ENCODE measurements at places on chromosomes 5 and 9.

DNA sequence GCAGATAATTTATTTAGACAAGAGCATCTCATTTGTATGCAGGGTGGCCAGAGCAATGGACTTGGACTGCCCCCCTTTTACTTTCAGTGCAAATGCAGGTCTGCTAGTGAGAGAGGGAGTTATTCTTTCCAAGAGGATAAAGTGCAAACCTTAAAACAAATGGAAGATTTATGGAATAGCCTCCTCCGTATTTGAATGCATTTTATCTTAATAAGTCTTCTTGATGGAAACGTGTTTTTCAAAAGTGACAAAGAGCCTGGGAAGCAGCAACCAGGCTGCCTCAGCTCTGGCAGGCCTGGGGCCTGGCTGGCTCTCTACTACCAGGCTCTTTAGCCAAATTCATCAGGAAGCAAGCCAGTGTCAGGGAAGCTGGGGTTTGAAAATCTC, 6.8 kb downstream of the NR2F1 start:
- no peak for DNase-seq

DNA sequence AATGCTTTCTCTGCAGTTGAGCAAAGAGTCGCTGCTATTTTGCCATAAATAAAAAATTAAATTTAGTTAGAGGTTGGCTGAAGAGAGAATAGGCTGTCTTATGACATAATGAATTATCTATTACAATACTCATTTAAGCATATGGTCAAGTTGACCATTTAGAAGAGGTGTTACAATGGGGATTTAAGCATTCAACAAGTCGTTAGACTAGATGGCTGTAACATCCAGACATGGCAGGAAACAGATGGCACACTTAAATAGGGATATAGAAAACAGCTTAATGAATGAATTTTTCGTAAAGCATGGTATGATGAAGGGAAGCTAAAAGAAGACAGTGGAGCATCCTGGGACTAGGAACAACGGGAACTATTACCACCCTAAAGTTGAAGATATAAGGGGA, 160.3 kb upstream of the PTPRD start:
- DNase-seq = no peak

- DNase-seq = no peak
Observed at GRCh38 chr5:137630216-137630971, 105.5 kb downstream of the KLHL3 start.

DNA sequence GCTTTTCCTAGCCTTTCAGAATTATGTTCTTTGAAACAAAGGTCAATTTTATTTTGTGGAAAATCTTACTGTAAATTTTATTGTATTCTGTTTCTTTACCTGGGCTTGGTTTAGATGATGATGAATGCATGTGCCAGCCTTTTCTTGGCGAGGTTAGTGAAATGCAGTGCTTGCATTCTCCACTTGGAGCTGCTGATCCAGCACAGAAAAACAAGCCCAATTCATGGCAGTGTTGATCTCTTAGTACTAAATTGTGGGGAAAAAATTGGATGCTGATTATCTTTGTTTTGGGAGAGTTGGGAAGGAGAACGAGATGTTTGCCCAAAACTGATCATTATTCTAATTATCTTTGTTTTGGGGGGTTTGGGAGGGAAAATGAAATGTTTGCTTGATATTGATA, 3.7 kb downstream of the HABP4 start:
- DNase-seq = no peak

DNA sequence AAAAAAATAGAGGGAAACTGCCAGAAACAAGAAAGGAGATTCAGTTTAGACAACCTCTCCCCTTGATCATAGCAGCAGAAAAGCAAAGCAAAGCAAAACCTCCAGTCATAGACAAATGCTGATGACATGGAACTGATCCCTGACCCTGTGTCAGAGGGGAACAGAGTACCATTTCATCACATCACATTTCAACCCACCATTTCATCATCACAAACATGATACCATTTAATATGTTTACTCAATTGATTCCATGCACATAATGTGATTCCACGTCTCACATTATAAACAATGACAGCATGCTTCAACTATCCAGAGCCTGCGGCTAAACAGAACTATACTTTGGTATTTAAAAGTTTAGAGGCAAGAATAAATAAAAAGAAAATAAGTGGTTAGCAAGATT, 28.7 kb upstream of the ACOT12 start:
- DNase-seq = no peak

DNA sequence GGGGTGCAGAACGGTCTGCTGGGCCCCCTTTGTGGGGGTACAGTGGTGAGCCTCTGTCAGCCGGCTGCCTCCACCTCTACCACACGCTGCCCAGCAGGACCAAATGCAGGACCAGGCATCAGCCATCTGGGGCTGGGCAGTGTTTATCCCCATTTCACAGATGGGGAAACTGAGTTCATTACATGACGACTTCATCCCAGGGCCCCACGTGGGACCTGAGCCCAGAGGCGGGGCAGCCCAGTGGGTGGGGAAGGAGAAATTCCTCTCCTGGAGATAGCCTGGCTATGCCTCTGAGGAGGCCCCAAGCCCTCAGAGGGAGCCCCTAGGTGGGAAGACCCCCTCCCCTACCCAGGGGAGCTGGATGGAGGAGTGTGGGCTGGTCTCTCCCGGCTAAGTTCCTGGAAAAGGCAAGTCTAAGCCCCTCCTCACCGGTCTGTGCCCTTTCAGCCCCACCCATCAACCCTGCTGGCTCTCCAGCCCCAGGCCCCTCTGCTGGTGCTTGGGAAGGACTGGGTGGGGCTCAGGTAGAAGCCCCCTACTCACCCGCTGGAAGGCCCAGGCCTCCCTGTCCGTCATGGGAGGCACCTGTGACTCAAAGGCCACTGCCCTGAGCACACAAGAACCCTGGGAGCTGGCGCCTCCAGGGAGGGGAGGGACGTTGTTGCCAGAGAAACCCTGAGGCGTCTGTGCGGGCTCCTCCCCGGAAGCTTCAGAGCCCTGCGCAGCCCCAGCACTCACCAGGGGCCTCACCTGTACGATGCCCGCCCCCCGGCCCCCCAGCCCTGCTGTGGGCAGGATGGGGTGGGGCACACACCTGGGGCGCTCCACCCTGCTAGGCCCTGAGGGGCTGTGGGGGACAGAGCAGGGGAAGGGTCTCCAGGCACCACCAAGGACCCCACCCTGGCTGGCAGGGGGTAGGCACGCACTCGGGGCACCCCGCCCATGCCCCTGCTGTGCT, 7.4 kb upstream of the CCDC187 start:
- no peak for DNase-seq

GRCh38 chr5:122967625-122968024, 68.9 kb downstream of the PPIC start:
- no peak for DNase-seq

GRCh38 chr9:136482046-136482792, 621 bp downstream of the SEC16A start:
- no peak for DNase-seq

DNA sequence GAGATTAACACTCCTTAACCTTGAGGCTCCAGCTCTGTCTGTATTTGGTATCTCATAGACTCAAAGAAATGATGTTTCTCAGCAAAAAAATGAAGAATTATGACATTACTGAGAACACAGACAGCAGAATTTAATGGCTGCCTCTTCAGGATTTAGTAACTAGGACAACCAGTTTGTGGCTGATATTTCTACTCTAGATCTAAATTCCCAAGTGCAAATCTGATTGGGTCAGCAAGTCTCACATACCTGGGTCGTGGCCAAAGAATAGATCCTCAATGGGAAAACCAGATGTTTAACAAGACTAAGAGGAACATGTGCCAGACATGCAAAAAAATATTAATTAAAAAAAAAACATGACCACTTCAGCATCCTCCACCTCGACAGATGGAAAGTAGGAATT, 608.9 kb downstream of the DTWD2 start:
- no peak for DNase-seq

- DNase-seq = no peak
Observed at GRCh38 chr9:97480749-97481148, 20.7 kb upstream of the TMOD1 start.

GRCh38 chr5:132251220-132251725, 6.2 kb upstream of the PDLIM4 start:
- no peak for DNase-seq

DNA sequence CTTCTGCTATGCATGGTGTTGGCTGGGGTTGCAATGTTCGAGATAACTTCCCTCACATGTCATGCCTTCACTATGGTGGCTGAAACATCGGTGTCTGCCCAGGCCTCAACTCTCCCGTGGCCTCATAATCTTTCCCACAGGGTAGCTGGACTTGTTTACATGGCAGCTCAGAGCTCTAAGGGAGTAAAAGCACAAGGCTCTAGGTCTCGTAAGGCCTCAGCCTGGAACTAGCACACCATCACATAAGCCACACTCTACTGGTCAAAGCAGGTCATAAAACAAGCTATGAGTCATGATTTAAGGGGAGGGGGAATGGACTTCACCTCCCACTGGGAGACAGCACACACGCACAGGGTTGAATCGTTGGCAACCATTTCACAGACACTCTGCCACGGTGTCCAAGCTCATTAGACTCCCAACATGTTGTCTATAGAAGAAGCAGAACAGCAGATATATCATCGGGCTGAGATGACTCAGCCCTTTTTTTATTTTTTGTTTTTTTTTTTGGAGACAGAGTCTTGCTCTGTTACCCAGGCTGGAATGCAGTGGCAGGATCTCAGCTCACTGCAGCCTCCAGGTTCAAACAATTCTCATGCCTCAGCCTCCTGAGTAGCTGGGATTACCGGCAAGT, 66.8 kb upstream of the IL17B start:
- DNase-seq = no peak

DNA sequence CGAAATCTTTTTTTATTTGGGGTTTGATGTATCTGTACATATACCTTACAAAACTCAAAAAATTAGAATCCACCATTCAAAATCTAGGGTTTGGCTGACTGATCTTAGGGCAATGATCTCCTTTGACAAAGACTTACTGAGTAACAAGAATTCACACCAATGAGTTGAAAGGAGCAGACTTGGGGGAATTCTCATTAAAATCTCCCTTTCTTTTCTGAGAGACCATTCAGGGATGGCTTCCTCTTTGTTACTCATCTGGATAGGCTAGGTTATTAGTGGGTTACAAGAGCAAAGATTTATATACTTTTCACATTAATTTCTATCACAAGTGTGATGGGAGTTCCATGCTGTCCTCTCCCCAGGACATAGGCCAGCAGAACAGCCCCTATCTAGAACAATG, 661.0 kb downstream of the KCTD16 start:
- no peak for DNase-seq

DNA sequence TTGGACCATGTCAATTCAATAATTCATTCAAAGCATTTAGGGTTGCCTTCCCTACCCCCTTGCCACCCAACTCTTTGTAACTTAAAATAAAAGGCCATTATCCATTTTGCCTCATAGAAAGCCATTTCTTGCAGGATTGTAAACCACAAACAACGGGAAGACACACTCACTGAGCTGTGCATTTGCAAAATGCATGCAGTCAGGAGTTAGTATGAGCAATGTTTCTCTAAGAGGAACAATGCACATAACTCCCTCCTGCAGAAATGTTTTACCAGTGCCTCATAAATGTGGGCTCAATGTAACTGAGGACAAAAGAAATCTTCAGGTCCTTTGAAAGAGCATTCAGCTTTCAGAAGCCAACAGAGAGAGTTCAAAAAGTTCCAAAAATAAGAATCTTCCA, 98.5 kb upstream of the ABCA1 start:
- no peak for DNase-seq

DNA sequence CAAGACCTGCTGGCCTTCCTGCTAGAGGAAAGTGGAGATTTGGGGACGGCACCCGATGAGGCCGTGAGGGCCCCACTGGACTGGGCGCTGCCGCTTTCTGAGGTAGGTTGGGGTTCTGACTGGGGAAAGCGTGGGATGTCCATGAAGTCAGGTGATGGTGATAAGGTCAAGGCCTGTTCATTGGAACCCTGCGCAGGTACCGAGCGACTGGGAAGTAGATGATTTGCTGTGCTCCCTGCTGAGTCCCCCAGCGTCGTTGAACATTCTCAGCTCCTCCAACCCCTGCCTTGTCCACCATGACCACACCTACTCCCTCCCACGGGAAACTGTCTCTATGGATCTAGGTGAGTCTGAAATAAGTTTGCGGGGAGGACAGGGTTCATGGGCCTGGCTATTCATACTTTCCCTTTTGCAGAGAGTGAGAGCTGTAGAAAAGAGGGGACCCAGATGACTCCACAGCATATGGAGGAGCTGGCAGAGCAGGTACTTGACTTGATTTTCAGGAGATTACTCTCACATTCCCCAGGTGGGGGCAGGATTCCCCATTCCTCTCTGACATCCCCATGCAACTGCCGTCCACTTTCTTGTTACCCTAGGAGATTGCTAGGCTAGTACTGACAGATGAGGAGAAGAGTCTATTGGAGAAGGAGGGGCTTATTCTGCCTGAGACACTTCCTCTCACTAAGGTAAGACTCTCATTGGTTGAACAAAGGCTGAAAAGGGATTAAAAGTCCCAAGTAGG, 505 bp downstream of the CREB3 start:
- DNase-seq = no peak

GRCh38 chr5:19790829-19791466, 197.1 kb downstream of the CDH18 start:
- DNase-seq = no peak
